ENCODE measurements at places on chromosomes 13 and 19. TPM values are rescaled to one million over a fixed set of nuclear protein-coding genes. Genes with fewer than 3 reads are reported as not detected.

GRCh38 chr13:79155883-79156282, 250.2 kb downstream of the RBM26 start:
- DNase-seq, result no peak

- DNase-seq, result no peak
These were observed 43.1 kb downstream of the RFXAP start for GRCh38 chr13:36862002-36862685.

DNA sequence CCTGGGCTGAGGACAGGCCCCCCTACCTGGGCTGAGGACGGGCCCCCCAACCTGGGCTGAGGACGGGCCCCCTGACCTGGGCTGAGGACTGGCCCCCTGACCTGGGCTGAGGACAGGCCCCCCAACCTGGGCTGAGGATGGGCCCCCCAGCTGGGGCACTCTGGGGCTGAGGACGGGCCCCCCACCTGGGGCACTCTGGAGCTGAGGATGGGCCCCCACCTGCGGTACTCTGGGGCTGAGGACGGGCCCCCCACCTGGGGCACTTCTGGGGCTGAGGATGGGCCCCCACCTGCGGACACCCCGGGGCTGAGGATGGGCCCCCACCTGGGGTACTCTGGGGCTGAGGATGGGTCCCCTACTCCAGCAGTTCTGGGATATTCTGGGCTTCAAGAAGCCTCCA, 65.5 kb downstream of the RASA3 start:
- no peak for DNase-seq

- DNase-seq, result no peak
These were observed 2.7 kb downstream of the PRKACA start for GRCh38 chr19:14114854-14115253.

GRCh38 chr19:1283207-1283916, 2.3 kb upstream of the EFNA2 start:
- DNase-seq, result no peak

DNA sequence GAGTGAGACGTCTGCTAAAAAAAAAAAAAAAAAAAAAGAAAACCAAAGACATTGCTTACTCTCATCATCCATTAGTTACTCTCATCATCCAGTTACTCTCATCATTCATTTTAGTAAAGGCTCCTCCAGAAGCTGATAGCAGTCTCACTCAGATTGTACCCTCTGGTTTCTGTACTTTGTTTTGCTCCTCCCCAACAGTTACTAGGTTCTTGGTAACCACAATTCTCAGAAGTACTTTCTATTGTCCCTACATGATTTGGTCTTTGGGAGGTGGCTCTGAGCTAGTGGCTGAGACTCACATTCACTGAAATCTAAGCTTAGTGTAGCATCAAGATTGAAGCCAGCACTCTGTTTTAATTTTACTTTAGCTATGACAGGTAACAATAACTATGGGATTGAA, 14.3 kb downstream of the ERICH4 start:
- no peak for DNase-seq

DNA sequence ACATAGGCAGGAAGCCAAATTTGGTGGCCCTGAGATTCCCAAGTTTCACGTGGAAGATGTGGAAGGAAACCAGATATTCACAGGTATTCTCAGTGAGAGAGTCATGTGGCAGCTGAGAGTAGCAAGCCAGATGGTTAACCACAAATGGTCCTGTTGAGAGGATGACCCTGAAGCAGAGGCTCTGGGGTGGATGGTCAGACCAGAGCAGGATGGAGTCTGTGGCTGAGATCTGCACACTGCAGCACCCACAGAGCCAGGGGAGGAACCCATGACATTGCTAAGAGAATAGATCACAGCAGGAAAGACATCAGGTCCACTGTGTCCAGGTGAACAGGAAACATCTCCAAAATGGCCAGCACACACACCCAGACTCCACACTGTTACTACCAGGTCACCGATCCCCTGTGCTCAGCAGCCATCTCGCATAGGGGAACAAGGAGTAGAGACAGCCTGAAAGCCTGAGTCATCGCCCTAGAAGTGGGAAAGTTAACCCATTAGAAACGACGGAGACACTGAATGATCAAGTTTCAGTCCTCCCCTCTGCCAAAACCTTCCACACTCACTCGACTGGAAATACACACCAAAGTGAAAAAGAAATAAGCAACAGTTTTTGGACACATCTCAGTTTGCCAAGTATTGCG, 160.0 kb downstream of the RBM26 start:
- DNase-seq, result no peak

GRCh38 chr19:7272856-7273578, 21.2 kb downstream of the INSR start:
- no peak for DNase-seq

SBK3 gene
- not detected for total RNA-seq

FGF9 gene
- total RNA-seq, result 21.1 TPM

CD37 gene
- total RNA-seq, result 1.4 TPM

CYP4F11 gene
- not detected for total RNA-seq

Measured in cerebellum (tissue), 4 donors.